ENCODE measurements at places on chromosomes 12 and 14. TPM values are rescaled to one million over a fixed set of nuclear protein-coding genes. Genes with fewer than 3 reads are reported as not detected.

The FOXG1 gene
- total RNA-seq = not detected

The UNC79 gene
- total RNA-seq = 0.19 TPM

The RNASE7 gene
- not detected for total RNA-seq

The G2E3 gene
- 6.9 TPM for total RNA-seq

The CD163 gene
- total RNA-seq = 97.5 TPM

The IL26 gene
- not detected for total RNA-seq

The MANSC4 gene
- not detected for total RNA-seq

The TMEM63C gene
- total RNA-seq = 2.7 TPM

The SLC17A8 gene
- total RNA-seq = not detected

The CMTM5 gene
- 0.92 TPM for total RNA-seq

The ADAMTS20 gene
- not detected for total RNA-seq

The SCARB1 gene
- total RNA-seq = 14.1 TPM

The RNASE3 gene
- total RNA-seq = not detected

The SP7 gene
- total RNA-seq = not detected

The DAZAP2 gene
- 136 TPM for total RNA-seq

The SCN8A gene
- 0.24 TPM for total RNA-seq

The IL31 gene
- total RNA-seq = not detected

The WSCD2 gene
- total RNA-seq = 0.73 TPM

The MIP gene
- total RNA-seq = not detected

The BATF gene
- 0.84 TPM for total RNA-seq

The TTC8 gene
- total RNA-seq = 7.0 TPM

The SCFD1 gene
- total RNA-seq = 42.5 TPM

The BTBD6 gene
- total RNA-seq = 48.8 TPM

The RFLNA gene
- 0.19 TPM for total RNA-seq

The DNAI7 gene
- total RNA-seq = 2.3 TPM

The CDCA3 gene
- 1.2 TPM for total RNA-seq

The JDP2 gene
- 27.2 TPM for total RNA-seq

The KLRF2 gene
- total RNA-seq = not detected

The TMEM260 gene
- total RNA-seq = 5.9 TPM

The RNASE2 gene
- total RNA-seq = 2.6 TPM

The TEX52 gene
- not detected for total RNA-seq

The TCL1B gene
- total RNA-seq = not detected

The OR6C1 gene
- not detected for total RNA-seq

The REP15 gene
- 8.2 TPM for total RNA-seq

The GON7 gene
- 15.6 TPM for total RNA-seq

The ASCL1 gene
- total RNA-seq = not detected

The IL22 gene
- total RNA-seq = not detected

The NEK9 gene
- total RNA-seq = 102 TPM

The VWF gene
- 244 TPM for total RNA-seq

Data from Right ventricle myocardium inferior (tissue), 1 donor.